Activated T-cell treated with anti-CD3 and anti-CD28 coated beads, Interleukin-2, amount 50 U/mL, for 24 hours (primary cell): ENCODE measurements at places on chromosomes 5 and 9.

DNA sequence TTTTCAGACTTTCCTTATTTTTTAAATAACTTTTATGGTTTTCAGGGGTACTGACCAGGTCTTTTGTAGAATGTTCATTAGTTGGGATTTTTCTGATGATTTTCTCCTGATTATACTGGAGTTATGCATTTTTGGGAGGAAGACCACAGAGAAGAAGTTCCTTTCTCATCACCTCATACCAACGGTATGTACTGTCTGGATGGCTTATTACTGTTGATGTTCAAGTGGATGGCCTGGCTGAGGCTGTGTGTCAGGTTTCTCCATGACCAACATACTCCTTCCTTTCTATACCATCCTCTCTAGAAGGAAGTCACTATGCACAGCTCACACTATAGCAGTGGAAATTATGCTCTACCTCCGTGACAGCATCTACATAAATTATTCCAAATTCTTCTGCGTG, 71.1 kb upstream of the NR3C1 start:
- no peak for DNase-seq
- H3K4me3 ChIP-seq, result no peak overlapping the region

GRCh38 chr9:113898151-113898550, 22.0 kb downstream of the ZNF618 start:
- no peaks in the 10 kb centered on the region for H3K4me1 ChIP-seq
- no peak for DNase-seq
- no peaks in the 10 kb centered on the region for H3K36me3 ChIP-seq
- H3K27ac ChIP-seq, result no peak overlapping the region

DNA sequence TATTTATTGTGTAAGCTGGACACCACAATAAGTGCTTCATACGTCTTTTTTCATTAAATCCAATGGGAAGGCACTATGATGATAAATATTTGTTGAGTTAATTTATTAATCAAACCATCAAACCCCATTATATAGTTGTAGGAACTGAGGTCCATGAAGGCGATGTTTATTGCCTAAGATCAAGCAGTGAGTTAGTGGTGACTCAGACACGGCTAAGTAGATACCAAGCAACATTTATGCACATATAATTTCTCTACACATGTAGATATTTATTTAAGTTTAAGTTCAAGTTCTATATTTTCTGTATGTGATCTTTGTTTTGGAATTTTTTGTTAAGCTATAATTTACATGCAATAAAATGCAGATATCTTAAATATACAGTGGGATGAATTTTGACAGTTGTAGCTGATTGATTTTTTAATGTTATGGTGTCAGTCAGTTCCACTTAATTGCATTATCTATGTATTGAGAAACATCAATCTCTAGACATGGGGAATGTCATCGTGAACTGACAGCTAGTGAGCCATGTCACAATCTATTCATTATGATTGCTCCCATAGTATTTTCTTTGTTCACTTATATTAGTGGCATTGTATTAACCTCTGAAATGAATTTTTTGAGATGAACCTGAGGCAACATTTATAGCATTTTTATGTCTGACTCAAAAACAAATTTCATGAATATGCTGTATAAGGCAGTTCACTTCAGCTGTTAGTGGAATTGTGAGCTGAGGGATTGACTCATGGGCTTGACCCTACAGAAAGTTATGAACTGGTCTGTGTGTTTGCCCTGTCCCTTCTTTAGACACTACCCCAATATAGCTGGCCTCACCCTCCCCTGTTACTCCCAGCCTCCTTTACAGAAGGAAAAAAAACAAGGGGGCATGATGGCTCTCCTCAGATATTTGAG, 11.9 kb upstream of the GARNL3 start:
- no peaks in the 10 kb centered on the region for H3K4me1 ChIP-seq
- no peak overlapping the region for H3K4me3 ChIP-seq

- peaks cover 2% of the 10 kb centered on the region for H3K36me3 ChIP-seq
- H3K4me1 ChIP-seq, result peaks cover 62% of the 10 kb centered on the region
- no peak for DNase-seq
- no peaks in the 10 kb centered on the region for H3K27me3 ChIP-seq
These were observed 80.3 kb downstream of the IQGAP2 start for GRCh38 chr5:76483433-76483832.

DNA sequence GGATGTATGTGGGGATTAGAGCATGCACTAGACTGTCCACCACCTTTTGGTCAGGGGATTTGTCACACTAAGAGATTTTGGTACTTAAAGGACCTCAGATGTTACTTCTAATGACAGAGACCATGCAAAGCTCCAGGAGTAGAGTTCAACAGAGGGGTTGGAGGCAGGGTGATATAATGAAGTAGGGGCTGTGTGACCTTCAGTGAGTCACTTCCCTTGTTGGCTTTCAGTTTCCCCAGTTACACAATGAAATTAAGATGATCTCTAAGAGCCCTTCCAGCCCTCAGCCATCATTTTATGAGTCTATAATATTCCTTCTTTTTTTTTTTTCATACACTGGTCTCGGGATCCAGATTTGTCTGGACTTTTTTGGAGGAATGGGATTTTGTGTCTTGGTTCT, 26.8 kb downstream of the GLRA1 start:
- H3K36me3 ChIP-seq, result no peaks in the 10 kb centered on the region
- DNase-seq, result no peak
- H3K27ac ChIP-seq, result no peak overlapping the region

DNA sequence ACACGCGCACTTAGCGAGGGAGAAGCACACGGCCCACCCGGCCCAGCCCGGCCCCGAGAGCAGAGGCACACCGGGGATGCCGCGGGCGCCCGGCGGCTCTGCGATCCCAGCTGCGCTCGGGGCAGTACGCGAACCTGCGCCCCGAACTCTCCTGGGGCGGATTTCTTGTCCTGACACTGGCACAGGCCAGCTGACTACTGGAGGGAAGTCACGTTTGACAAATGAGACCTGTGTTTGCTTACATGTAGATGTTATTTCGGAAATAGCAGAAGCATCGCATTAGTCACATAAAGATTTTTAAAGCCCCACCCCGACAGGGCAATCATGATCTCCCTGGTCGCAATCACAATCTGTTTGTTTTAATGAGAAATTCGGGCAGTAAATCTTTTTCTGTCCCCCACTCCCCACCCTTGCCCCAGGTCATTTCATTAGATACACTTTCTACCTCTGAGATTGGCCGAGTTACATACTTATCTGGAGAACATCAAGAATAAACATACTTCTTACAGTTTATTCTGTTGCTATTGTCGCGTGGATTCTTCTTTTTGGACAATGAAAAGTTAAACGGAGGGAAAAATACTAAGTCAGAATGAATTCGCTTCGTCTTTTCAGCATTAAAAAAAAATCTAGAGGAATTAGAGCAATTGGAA, 518.9 kb downstream of the CTNND2 start:
- H3K4me3 ChIP-seq, result peak overlapping the region; percentile 10
- H3K36me3 ChIP-seq, result no peaks in the 10 kb centered on the region
- H3K27me3 ChIP-seq, result peaks cover 71% of the 10 kb centered on the region
- H3K27ac ChIP-seq, result no peak overlapping the region
- peaks cover 10% of the 10 kb centered on the region for H3K4me1 ChIP-seq

- H3K36me3 ChIP-seq, result no peaks in the 10 kb centered on the region
- no peak for DNase-seq
- no peak overlapping the region for H3K4me3 ChIP-seq
- H3K4me1 ChIP-seq, result no peaks in the 10 kb centered on the region
- H3K27me3 ChIP-seq, result peaks cover 6% of the 10 kb centered on the region
These were observed 319.1 kb downstream of the MED10 start for GRCh38 chr5:6059137-6059800.

DNA sequence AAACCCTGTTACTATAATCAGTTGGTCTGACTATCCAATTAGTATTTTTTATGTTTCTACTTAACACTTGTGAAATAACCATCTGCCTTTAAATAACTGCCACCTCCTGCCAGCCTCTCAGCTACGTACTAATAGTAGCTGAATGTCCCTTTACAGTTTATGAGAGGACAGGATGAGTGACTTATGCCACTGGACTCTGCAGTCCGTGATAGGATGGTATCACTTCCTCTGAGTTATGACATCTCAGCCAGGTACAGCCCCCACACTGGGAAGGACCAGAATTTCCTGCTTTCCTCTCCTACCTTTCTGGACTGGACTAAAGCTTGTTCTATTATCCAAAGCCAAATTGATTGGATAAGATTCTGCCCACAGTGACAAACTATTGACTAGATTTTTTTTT, 102.9 kb downstream of the ZFAND5 start:
- no peak overlapping the region for H3K4me3 ChIP-seq
- no peaks in the 10 kb centered on the region for H3K4me1 ChIP-seq
- H3K27me3 ChIP-seq, result peaks cover 18% of the 10 kb centered on the region
- no peak overlapping the region for H3K27ac ChIP-seq
- no peak for DNase-seq

DNA sequence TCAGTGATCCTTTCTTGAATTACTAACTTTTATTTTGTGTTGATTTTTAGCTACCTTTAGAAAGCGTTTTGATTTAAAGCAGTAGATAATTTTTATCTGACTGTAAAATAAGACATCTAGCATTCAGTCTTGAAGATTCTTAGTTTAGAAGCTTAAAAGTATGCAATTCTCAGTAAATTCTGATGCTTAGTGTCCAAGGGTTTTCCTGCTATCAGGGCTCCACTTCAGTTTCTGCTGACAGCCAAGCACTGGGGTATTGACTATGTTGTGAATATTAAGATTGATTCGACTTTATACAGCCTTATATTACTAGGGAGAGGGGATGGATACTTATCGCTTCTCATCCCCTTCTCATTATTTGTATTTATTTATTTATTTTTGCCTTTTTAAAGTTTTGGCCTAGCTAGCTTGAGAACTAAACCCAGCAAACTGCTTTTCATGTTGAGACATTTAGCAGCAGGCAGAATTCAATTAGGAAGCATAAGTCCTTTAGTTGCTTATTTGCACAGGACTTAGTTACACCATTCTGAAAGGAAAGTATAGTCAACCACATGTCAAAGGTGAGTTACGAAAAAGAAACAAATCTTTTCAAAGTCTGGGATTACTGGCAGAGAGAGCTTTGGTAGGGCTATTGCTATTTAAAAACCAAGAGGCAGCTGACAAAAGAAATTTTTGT, 2.9 kb downstream of the PBX3 start:
- H3K4me3 ChIP-seq, result peak overlapping the region; percentile 11
- H3K27me3 ChIP-seq, result no peaks in the 10 kb centered on the region
- peaks cover 47% of the 10 kb centered on the region for H3K4me1 ChIP-seq

DNA sequence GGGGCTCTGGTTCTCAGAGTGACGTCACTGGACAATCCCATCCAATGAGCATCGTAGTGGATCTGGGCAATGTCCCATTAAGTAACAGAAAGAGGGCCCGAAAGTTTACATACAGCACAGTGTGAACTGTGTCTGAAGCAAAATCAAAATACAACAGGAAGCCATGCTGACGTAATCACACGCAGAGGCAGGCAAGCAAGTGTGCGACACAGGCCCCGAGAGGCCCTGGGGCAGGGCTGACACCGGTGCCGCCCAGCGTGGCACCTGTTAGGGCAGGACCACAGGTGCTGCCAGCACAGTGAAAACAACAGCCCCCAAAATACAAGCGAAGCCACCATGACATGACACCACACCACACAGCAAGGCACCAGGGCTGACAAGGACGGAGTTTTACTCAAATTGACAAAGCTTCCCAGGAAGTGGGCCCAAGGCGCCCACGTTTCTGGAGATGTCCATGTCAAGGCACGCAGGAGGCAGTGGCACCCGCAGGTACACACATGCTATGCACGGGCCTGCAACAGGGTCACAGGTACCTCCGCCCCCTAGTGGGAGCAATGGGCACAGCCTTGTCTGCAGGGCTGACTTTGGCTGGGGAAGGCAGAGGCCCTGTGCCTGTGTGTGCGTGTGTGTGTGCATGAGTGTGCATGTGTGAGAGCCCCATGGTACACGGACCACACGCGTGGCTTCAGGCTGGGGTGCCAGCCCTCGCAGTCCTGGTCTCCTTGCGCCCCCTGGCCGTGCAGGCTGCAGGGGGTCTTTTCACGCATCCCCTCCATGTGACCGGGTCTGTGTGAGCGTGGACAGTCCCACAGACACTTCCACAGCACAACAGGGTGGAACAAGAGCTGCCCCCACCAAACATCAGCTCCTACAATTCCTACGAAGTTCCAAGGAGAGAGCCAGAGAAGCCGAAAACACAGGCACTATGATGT, 19.6 kb downstream of the QSOX2 start:
- H3K4me1 ChIP-seq, result peaks cover 41% of the 10 kb centered on the region
- no peaks in the 10 kb centered on the region for H3K27me3 ChIP-seq
- H3K36me3 ChIP-seq, result peaks cover 89% of the 10 kb centered on the region
- peak; percentile 78 for DNase-seq

DNA sequence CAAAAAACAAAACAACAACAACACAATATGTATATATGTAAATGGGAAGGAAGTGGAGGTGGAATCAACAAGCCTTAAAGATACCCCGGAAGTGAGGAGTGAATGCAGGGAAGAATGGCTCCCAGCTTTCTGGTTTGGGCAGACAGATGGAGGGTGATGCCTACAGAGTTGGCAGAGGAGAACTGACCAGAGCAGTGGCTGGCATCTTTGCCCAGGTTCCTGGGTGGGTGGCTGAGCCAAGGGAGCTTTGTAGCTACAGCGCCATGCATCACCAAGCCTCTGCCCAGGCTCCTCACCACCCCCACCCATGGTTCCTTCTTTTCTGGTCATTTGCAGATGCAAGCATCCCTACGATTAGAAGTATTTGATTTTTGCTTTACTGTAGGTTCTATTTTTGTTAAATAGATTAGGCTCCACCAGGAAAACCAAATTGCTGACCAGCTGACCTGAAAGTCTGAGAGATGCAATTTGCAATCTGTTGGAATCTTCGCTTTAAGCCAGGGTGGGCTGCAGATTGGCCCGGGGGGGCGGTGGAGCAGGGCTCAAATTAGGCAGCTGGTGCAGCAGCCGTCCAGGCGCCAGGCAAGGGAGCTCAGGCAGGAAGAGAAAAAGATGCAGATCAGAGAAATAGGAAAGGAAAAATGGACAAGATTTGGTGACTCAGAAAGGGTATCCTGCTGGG, 163.3 kb upstream of the TBC1D2 start:
- H3K36me3 ChIP-seq, result no peaks in the 10 kb centered on the region
- no peak for DNase-seq
- no peak overlapping the region for H3K4me3 ChIP-seq
- peaks cover 14% of the 10 kb centered on the region for H3K27me3 ChIP-seq

- H3K36me3 ChIP-seq, result no peaks in the 10 kb centered on the region
- H3K27me3 ChIP-seq, result no peaks in the 10 kb centered on the region
- DNase-seq, result no peak
- H3K4me3 ChIP-seq, result no peak overlapping the region
- H3K4me1 ChIP-seq, result no peaks in the 10 kb centered on the region
- no peak overlapping the region for H3K27ac ChIP-seq
These were observed 42.0 kb downstream of the TRPM3 start for GRCh38 chr9:71079451-71079850.

GRCh38 chr5:172973127-172973916, 10.2 kb upstream of the ATP6V0E1 start:
- no peak overlapping the region for H3K4me3 ChIP-seq
- no peak for DNase-seq
- peaks cover under 1% of the 10 kb centered on the region for H3K4me1 ChIP-seq
- H3K27ac ChIP-seq, result no peak overlapping the region
- H3K27me3 ChIP-seq, result no peaks in the 10 kb centered on the region
